ENCODE measurements at places on chromosomes 3 and 15.

DNA sequence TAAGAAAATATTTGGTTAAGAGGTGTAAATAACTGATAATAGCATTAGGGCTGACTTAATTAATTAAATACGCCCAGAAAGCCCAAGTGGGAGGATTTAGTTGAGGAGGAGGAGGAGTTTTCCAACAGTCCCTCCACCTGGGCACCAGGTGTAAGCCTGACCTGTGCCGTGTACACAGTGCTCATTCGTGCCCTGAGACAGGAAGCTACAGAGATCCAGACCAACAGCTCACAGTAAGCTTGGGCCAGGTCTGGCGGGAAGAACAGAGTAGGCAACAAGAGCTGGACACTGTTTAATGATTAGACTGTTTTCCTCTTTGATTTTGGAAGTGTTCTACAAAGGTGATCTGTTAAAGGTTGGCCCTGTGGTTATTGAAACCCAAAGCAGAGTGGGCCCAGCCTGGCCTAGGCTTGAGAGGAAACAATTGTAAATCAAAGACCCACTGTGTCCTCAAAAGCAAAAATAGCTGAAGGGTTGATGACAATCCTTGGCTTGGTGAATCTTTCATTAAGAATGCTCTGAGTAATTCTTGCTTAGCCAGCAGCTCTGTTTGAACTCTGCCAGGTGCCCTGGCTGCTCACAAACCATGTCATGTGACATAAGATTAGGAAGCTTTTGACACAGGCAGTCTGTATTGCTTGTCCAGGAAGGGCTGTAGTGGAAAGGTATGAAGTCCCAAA lies 13.8 kb downstream of the SQOR start:
- DNase-seq: no peak

DNA sequence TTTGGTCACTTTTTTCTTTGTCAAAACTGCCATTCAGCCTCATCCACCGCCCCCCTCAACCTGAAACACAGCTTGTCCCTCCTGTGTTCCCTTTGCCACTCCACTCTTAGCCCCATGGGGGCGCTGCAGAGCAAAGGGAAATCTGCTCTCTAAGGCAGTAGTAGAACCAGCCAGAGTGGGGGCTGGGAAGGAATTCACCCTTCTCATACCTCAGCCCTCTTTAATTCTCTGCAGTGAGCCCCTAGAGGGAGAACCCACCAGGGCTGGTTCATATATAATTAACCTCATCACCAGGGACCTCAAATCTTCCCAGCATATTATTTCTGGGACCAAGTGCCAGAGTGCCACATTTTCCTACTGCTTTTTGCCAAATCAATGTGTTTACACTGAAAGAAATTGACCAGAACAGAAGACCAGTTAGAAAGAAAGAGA lies 2.8 kb upstream of the BCL6 start:
- DNase-seq: peak; percentile 68

GRCh38 chr15:80173022-80173759 lies 20.4 kb downstream of the FAH start:
- peak; percentile 13 for DNase-seq

DNA sequence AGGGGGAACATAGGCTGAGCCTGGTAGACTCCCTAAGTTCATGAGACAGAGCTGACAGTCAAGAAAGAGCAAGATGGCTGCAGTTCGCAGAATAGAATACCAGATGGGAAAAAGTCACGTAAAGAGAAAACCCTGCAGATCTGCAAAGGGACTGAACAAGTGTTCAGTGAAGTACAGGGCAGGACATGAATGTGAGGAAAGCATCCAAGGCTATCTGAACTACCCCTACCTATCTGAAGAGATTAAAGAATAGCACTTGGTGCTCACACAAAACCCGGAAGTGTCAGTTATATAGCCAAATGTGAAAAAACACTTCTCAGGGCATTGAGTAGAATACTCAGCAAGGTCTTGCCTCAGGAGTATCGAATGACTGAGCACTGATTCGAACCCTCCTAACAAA lies 44.0 kb downstream of the GOLGB1 start:
- no peak for DNase-seq

DNA sequence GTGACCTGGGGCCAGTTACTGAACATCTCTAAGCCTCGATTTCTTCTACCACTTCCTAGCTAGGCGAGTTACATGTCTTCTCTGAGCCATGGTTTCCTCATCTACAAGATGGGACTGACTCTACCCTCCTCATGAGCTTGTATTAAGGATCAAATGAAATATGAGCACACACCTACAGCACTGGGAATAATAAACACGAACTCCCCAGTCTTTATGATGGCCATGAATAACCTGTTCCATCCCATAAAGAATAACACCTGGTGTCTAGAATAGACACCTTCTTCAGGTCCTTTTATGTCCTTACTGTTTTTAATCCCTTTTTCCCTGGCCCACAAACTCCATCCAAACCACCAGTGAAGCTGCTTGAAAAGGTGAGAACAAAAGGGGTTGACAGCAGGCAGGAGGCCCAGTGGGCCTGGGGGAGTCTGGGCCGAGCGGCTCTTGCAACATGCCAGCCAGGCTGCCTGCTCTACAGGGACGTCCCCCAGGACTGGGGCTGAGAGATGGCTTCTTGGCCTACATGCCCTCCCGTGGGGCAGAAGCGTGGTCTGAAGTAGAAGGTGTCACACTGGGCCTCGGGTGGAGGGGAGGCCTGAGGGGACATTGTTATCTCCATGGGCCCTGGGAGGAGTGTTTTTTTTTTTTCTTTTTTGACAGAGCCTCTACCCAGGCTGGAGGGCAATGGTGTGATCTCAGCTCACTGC lies 178.2 kb downstream of the RAB11A start:
- no peak for DNase-seq

DNA sequence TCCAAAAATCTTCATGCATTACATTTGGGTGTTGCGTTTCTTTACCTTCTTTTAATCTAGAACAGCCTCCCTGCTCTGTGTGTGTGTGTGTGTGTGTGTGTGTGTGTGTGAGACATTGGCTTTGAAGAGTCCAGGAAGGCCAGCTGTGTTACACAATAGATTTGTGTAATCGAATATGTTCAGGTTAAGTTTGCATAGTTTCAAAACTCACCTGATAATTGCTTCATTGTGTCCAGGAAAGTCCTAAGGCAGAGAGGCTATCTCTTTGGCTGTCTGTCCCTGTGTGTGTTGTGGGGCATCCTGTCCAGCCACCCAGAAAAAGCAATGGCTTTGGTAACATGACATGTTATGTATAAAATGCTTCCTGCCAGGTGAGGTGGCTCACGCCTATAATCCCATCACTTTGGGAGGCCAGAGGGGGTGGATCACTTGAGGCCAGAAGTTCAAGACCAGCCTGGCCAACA lies 37.5 kb downstream of the ZNF710 start:
- no peak for DNase-seq

Measured in MV-4-11 (cell line).